ENCODE measurements at places on chromosomes 6 and 20.

DNA sequence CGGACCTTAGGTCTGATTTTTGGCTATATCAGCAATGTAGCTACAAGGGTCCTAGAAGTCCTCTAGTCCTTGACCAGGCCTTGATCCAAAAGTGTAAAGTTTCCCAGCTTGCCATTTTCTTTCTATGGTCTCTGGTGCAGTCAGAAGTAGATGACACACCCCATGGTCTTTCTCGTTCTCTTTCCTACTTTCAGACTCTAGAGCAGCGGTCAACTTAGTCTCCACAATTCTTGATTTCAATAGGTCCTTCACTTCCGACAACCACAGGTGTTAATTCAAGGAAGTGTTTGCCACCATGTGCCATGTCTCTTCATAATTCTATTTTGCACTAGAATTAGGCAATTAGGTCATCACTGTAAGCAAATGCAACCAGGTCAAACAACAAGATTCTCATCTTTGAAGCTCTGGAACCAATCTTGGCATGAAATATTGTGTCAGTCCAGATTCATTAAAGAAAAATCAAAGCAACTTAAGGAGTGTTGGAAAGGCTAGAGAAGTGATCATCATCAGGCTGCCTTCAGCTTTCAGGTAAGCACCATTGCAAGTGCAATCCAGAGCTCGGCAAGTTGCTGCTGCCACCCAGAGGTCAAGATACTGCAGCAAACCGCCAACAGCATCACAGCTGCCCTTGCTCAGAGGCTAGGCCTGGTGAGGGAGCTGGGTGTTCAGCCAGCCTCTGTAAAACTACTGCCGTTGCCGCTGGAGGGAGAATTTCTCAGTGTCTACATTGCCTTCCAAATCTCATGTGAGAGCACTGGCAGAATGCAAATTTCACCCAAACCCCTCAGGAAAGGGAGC, 5.6 kb upstream of the SYNE1 start:
- no peak for DNase-seq

DNA sequence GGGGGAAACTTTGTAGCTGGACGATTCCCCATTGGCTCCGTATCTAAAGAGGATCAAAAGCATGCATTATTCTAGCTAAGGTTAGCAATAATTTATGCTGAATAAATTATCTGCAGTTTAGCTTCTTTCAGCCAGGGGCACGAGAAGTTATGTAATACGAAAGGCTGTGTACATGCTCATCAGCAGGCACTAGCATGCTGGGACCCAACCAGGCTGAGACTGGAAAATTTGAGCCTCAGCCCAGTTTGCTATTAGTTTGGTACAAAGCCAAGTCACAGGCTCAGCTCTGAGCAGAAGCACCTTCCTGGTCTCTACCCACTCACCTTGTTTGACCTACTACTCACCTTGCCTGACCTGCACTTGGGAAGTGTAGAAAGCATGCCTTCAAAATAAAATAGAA, 328.1 kb upstream of the ARID1B start:
- DNase-seq: no peak

GRCh38 chr6:36633915-36634314, 39.8 kb downstream of the SRSF3 start:
- no peak for DNase-seq

DNA sequence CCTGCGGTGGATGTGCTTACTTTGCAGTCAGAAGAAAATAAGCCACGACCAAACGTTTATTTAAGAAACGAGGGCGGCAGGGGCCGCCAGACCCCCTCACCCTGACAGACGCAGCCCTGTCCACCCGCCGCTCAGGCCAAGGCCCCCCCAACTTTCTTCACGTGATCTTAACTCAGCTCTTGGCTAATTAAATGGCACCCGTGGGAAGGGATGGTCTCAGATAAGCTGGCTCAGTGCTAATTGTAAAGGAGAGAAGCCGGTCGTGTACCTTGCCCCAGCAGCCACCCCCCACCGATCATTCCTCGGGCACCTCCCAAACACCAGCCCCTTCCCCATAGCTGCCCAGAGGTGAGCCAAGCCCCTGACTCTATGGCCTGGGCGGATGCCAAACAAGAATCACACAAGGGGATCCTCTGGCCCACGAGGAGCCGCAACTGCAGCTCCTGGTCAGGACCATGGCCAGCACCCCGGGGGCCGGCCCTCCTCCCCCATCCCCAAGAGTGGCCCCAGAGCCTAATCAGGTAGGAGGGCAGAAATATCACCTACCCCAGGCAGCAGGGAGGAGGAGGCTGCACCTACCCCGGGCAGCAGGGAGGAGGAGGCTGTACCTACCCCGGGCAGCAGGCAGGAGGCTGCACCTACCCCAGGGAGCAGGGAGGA, 11.2 kb downstream of the KCNQ2 start:
- no peak for DNase-seq

Measured in hippocampal formation (tissue), 2 donors.